Activated naive CD8-positive, alpha-beta T cell treated with anti-CD3 and anti-CD28 coated beads, Interleukin-2, amount 50 U/mL, for 24 hours (primary cell): ENCODE measurements at places on chromosomes 2 and 18.

- no peaks in the 10 kb centered on the region for H3K27me3 ChIP-seq
- no peak overlapping the region for H3K27ac ChIP-seq
- no peak for DNase-seq
- no peaks in the 10 kb centered on the region for H3K4me1 ChIP-seq
These were observed 40.7 kb upstream of the COBLL1 start for GRCh38 chr2:164882276-164882675.

GRCh38 chr2:163692611-163693482, 43.0 kb downstream of the FIGN start:
- H3K4me3 ChIP-seq, result no peak overlapping the region
- H3K4me1 ChIP-seq, result no peaks in the 10 kb centered on the region
- no peaks in the 10 kb centered on the region for H3K36me3 ChIP-seq
- no peaks in the 10 kb centered on the region for H3K27me3 ChIP-seq

DNA sequence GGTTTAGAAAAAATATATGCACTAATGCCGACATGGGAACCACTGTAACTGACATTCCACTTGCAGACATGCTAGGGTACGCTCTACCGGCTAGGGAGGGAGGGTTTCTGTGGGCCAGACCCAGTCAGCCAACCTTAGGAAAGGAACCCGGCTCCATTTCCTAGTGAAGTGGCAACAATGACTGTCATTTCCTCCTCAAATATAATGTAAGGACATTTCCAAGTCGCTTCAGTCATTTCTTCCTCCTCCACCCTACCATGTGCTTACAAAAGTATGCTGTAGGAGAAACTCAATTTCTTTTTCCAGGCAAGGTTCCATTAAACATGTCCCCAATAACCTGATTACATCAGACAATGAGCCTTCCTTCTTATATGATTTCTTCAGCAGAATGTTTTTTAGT, 64.3 kb upstream of the PSMD14 start:
- H3K4me1 ChIP-seq, result peaks cover 47% of the 10 kb centered on the region
- H3K27ac ChIP-seq, result peak overlapping the region; percentile 99
- H3K4me3 ChIP-seq, result peak overlapping the region; percentile 92

DNA sequence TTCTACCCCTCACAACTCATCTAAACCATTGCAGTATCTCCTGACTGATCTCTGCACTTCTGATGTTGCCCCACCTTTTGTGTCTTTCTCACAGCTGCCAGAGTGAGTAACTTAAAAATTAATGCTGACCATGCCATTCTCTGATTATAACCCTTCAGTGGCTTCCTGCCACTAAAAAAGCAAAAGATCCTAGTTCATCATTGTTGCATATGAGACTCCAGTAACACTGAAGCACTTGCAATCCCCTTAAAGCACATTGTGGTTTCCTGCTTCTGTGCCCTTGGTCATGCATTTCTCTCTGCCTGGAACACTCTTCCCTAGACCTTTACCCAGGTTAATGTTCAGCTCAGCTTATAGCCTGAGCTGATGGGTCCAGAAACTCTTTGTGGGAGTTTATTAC, 95.1 kb upstream of the WDSUB1 start:
- DNase-seq, result no peak
- H3K27ac ChIP-seq, result no peak overlapping the region
- peaks cover 3% of the 10 kb centered on the region for H3K36me3 ChIP-seq
- no peaks in the 10 kb centered on the region for H3K4me1 ChIP-seq

- no peak overlapping the region for H3K27ac ChIP-seq
- H3K36me3 ChIP-seq, result no peaks in the 10 kb centered on the region
- no peak overlapping the region for H3K4me3 ChIP-seq
- no peaks in the 10 kb centered on the region for H3K4me1 ChIP-seq
These were observed 138.4 kb upstream of the TWIST2 start for GRCh38 chr2:238709325-238710025.

GRCh38 chr2:11420190-11420589, 45.8 kb downstream of the E2F6 start:
- H3K27ac ChIP-seq, result no peak overlapping the region
- no peak for DNase-seq
- no peaks in the 10 kb centered on the region for H3K27me3 ChIP-seq
- no peaks in the 10 kb centered on the region for H3K4me1 ChIP-seq
- H3K4me3 ChIP-seq, result no peak overlapping the region

- H3K4me1 ChIP-seq, result no peaks in the 10 kb centered on the region
- no peaks in the 10 kb centered on the region for H3K36me3 ChIP-seq
- DNase-seq, result no peak
- no peak overlapping the region for H3K27ac ChIP-seq
- no peak overlapping the region for H3K4me3 ChIP-seq
These were observed 62.9 kb upstream of the BZW1 start for GRCh38 chr2:200748779-200749178.

GRCh38 chr18:24949908-24950307, 402.1 kb downstream of the ZNF521 start:
- no peak for DNase-seq
- H3K27me3 ChIP-seq, result no peaks in the 10 kb centered on the region
- H3K4me3 ChIP-seq, result no peak overlapping the region
- no peaks in the 10 kb centered on the region for H3K36me3 ChIP-seq
- no peak overlapping the region for H3K27ac ChIP-seq
- peaks cover 3% of the 10 kb centered on the region for H3K4me1 ChIP-seq

GRCh38 chr18:23276451-23276850, 141.2 kb downstream of the CABLES1 start:
- no peak overlapping the region for H3K4me3 ChIP-seq
- no peaks in the 10 kb centered on the region for H3K27me3 ChIP-seq
- H3K36me3 ChIP-seq, result peaks cover 22% of the 10 kb centered on the region
- DNase-seq, result no peak
- no peak overlapping the region for H3K27ac ChIP-seq
- H3K4me1 ChIP-seq, result peaks cover under 1% of the 10 kb centered on the region

GRCh38 chr2:191831410-191831994, 15.4 kb downstream of the CAVIN2 start:
- peaks cover 6% of the 10 kb centered on the region for H3K27me3 ChIP-seq
- no peaks in the 10 kb centered on the region for H3K4me1 ChIP-seq
- DNase-seq, result no peak
- no peak overlapping the region for H3K4me3 ChIP-seq
- no peaks in the 10 kb centered on the region for H3K36me3 ChIP-seq
- H3K27ac ChIP-seq, result no peak overlapping the region

GRCh38 chr2:74991977-74992376, 33.5 kb downstream of the POLE4 start:
- no peak for DNase-seq
- H3K27me3 ChIP-seq, result no peaks in the 10 kb centered on the region
- peaks cover 9% of the 10 kb centered on the region for H3K36me3 ChIP-seq
- no peak overlapping the region for H3K4me3 ChIP-seq
- no peaks in the 10 kb centered on the region for H3K4me1 ChIP-seq

DNA sequence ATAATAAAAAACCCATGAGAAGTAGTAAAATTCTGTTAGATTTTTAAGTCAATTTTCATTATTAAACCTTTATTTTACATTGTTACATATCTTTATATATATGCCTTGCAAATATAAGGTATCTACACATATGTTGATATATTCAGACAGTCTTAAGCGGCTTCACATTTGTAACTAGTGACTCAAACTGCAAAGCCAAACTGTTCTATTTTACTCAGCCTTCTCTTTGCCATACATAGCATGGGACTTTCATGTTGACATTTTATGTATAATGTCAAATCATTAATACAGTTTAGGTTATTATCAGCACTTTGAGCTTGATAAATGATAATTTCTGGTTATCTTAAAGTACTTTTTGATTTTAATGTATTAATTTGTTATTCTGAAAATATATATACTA, 125.0 kb upstream of the WDSUB1 start:
- H3K4me3 ChIP-seq, result no peak overlapping the region
- no peaks in the 10 kb centered on the region for H3K27me3 ChIP-seq
- no peaks in the 10 kb centered on the region for H3K4me1 ChIP-seq
- H3K36me3 ChIP-seq, result peaks cover 4% of the 10 kb centered on the region
- H3K27ac ChIP-seq, result no peak overlapping the region

DNA sequence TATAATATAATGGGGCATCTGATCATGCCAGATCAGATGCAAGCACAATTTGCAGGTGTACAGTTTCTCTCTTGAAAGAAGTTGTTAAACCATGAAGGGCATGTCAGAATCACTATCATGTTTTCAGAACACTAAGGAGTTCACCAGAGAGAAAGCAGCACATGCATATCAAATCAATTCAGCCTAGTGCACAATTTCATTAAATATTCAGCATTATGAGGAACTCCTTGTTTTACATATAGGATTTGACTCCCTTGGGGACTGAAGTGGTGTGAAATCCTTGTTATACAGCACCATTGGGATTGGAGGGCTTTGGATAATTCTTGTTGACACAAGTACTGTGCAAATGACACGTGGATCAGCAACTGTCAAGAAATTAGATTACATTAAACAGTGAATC, 562.1 kb upstream of the KLHL29 start:
- no peak overlapping the region for H3K27ac ChIP-seq
- H3K4me3 ChIP-seq, result no peak overlapping the region
- H3K27me3 ChIP-seq, result no peaks in the 10 kb centered on the region
- no peak for DNase-seq
- H3K4me1 ChIP-seq, result no peaks in the 10 kb centered on the region
- no peaks in the 10 kb centered on the region for H3K36me3 ChIP-seq

GRCh38 chr2:3102922-3103569, 274.6 kb downstream of the EIPR1 start:
- no peak overlapping the region for H3K27ac ChIP-seq
- H3K4me1 ChIP-seq, result peaks cover 4% of the 10 kb centered on the region
- no peak overlapping the region for H3K4me3 ChIP-seq
- no peaks in the 10 kb centered on the region for H3K36me3 ChIP-seq
- H3K27me3 ChIP-seq, result peaks cover 2% of the 10 kb centered on the region
- no peak for DNase-seq

- H3K4me1 ChIP-seq, result peaks cover 59% of the 10 kb centered on the region
- H3K27me3 ChIP-seq, result peaks cover 14% of the 10 kb centered on the region
- H3K36me3 ChIP-seq, result peaks cover 38% of the 10 kb centered on the region
- no peak overlapping the region for H3K4me3 ChIP-seq
These were observed 70.7 kb downstream of the CABLES1 start for GRCh38 chr18:23205980-23206379.

- no peaks in the 10 kb centered on the region for H3K4me1 ChIP-seq
- DNase-seq, result no peak
- no peaks in the 10 kb centered on the region for H3K36me3 ChIP-seq
- no peak overlapping the region for H3K27ac ChIP-seq
- no peaks in the 10 kb centered on the region for H3K27me3 ChIP-seq
- H3K4me3 ChIP-seq, result no peak overlapping the region
These were observed 567.0 kb upstream of the SOX11 start for GRCh38 chr2:5125017-5125730.

GRCh38 chr2:73295751-73296400, 2.5 kb upstream of the EGR4 start:
- no peak for DNase-seq
- H3K27ac ChIP-seq, result no peak overlapping the region
- H3K4me3 ChIP-seq, result no peak overlapping the region
- no peaks in the 10 kb centered on the region for H3K36me3 ChIP-seq

GRCh38 chr18:3723554-3723953, 273.6 kb downstream of the TGIF1 start:
- H3K27ac ChIP-seq, result no peak overlapping the region
- no peak overlapping the region for H3K4me3 ChIP-seq
- H3K36me3 ChIP-seq, result no peaks in the 10 kb centered on the region
- DNase-seq, result no peak
- peaks cover 8% of the 10 kb centered on the region for H3K27me3 ChIP-seq
- H3K4me1 ChIP-seq, result no peaks in the 10 kb centered on the region

- H3K4me1 ChIP-seq, result peaks cover 85% of the 10 kb centered on the region
- no peak overlapping the region for H3K4me3 ChIP-seq
- H3K27me3 ChIP-seq, result no peaks in the 10 kb centered on the region
- H3K36me3 ChIP-seq, result peaks cover 6% of the 10 kb centered on the region
- H3K27ac ChIP-seq, result no peak overlapping the region
These were observed 204.5 kb upstream of the CXCR4 start for GRCh38 chr2:136322428-136322827.

DNA sequence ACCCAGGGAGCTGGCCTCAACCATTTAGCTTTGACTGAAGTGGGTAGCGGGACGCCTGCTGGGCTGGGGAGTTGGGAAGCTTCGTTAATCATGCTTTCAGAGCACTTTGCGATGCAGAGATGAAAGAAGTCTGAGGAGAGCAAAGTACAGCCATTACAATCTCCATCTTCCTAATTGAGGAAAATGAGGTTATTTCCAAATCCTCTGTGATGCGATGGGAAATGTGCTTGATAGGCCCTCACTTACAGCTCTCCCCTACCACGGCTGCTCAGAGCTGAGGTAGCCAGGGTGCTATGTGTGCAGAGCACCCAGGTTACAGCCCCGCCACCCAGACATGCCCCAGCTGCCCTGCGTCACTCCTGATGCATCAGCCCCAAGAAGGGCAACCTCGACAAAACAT, 326.5 kb upstream of the KLHL29 start:
- H3K4me1 ChIP-seq, result no peaks in the 10 kb centered on the region
- H3K27me3 ChIP-seq, result no peaks in the 10 kb centered on the region
- no peaks in the 10 kb centered on the region for H3K36me3 ChIP-seq
- H3K4me3 ChIP-seq, result no peak overlapping the region
- no peak for DNase-seq

GRCh38 chr18:43886341-43886740, 609.1 kb upstream of the SYT4 start:
- DNase-seq, result no peak
- H3K4me3 ChIP-seq, result no peak overlapping the region
- no peaks in the 10 kb centered on the region for H3K4me1 ChIP-seq
- no peaks in the 10 kb centered on the region for H3K27me3 ChIP-seq
- no peak overlapping the region for H3K27ac ChIP-seq
- H3K36me3 ChIP-seq, result no peaks in the 10 kb centered on the region

GRCh38 chr18:79631096-79631507, 48.5 kb upstream of the CTDP1 start:
- no peak overlapping the region for H3K4me3 ChIP-seq
- H3K27ac ChIP-seq, result no peak overlapping the region
- DNase-seq, result no peak
- H3K4me1 ChIP-seq, result peaks cover 12% of the 10 kb centered on the region
- peaks cover 3% of the 10 kb centered on the region for H3K27me3 ChIP-seq

- no peak overlapping the region for H3K4me3 ChIP-seq
- no peaks in the 10 kb centered on the region for H3K36me3 ChIP-seq
- H3K4me1 ChIP-seq, result peaks cover 5% of the 10 kb centered on the region
- H3K27me3 ChIP-seq, result no peaks in the 10 kb centered on the region
- no peak for DNase-seq
These were observed 36.8 kb downstream of the CHST10 start for GRCh38 chr2:100380681-100381080.

DNA sequence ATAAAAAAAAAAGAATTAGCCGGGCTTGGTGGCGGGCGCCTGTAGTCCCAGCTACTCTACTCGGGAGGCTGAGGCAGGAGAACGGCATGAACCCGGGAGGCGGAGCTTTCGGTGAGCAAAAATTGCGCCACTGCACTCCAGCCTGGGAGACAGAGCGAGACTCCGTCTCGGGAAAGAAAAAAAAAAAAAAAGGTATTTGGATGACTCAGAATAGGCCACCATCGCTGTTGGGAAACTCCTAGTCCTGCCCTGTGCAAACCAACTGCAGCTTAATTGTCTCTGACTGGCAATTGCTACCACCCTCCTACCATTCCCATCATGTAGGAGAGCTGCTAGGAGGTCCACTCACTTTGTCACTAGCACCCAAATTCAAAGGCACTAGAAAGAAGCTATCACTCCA, 43.5 kb downstream of the ATP8B1 start:
- no peak overlapping the region for H3K27ac ChIP-seq
- no peaks in the 10 kb centered on the region for H3K27me3 ChIP-seq
- no peaks in the 10 kb centered on the region for H3K4me1 ChIP-seq
- no peaks in the 10 kb centered on the region for H3K36me3 ChIP-seq
- no peak for DNase-seq
- H3K4me3 ChIP-seq, result no peak overlapping the region

- no peak for DNase-seq
- H3K27me3 ChIP-seq, result peaks cover 10% of the 10 kb centered on the region
- no peak overlapping the region for H3K27ac ChIP-seq
- H3K4me1 ChIP-seq, result peaks cover 5% of the 10 kb centered on the region
These were observed 23.9 kb downstream of the RAB31 start for GRCh38 chr18:9732031-9732430.
